ENCODE measurements at places on chromosomes 6 and 20.

DNA sequence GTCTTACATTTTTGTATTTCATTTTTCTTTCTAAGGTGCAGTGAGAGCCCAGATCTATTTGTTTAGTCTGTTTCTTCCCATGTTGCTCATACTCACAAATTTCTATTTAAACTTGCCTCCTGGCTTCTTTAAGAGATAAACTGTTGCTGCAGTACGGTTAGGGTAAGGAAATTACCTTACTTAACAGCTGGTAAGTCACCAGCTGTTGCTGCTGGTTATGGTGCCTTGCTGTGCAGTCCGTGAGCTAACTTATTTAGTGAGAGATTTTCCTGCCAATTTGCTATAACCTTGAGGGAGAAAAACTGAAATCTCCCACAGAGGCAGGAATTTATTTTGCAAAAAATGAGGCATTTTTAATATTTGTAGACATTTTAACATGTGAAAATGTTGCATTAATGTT is 261.0 kb downstream of the UST start:
- DNase-seq: no peak

DNA sequence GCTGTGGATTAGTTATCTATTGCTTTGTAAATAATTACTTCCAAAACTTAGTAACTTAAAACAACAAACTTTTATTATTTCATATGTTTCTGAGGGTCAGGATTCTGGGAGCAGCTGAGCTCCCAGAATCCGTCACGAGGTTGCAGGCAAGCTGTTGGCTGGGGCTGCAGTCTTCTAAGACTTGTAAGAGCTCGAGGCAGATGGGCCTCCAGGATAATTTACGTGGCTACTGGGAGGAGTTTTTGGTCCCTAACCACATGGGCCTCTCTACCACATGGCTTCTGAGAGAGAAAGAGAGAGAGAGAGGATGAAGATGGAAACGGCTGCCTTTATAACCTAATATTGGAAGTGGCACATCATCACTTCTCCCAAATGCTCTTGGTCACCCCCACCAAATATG is 64.9 kb upstream of the SULF2 start:
- no peak for DNase-seq

DNA sequence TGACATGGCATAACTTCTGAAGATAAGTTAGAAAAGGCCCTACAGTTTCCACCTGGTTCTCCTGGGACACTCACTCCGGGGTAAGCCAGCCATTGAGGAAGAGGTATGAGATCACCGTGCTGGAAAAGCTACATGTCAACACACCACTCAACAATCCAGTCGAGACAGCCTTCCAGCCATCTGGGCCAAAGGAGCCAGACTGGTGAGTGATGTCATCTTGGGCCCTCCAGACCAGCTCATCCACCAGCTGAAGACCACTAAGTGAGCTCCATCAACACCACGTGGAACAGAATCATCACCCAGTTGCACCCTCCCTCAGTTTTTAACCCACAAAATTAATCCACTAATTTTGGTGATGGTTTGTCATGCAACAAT is 32.3 kb upstream of the RSPO4 start:
- DNase-seq: no peak

GRCh38 chr6:18161431-18161830 is 6.2 kb downstream of the KDM1B start:
- no peak for DNase-seq

DNA sequence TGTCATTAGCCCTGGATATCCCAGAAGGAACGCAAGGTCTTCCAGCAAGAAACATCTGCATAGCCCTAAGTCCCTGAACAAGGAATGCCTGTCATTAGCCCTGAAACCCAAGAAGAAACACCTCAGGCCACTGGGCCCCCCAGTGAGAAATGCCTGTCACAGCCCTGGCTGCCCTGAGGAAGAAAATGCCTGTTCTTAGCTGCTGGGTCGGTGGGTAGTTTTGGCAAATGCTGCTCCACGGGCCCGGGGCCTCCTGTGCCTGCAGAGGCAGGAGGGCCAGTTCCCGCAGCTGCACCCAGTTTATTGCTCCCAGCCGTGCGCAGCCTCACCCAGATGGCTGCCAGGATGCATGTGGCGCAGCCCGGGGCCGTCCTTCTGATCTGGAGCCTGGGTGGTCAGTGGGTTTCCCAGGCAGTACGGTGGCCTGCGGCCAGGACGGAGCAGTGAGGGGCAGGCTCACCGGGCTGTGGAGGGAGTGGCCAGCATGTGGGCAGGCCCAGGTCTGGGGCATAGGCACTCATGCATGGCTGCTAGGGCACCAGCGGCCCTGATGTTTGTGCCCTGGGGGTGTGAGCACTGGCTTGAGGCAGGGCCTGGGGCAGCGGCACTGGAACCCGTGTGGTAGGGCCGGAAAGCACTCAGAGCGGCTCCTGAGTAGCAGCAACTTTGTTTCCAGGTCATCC is 219.0 kb downstream of the ERMARD start:
- DNase-seq: no peak

- DNase-seq: no peak
Observed at GRCh38 chr6:37052027-37052628, 46.7 kb downstream of the FGD2 start.

GRCh38 chr6:88704980-88705379 is 258.4 kb downstream of the RNGTT start:
- DNase-seq: no peak

DNA sequence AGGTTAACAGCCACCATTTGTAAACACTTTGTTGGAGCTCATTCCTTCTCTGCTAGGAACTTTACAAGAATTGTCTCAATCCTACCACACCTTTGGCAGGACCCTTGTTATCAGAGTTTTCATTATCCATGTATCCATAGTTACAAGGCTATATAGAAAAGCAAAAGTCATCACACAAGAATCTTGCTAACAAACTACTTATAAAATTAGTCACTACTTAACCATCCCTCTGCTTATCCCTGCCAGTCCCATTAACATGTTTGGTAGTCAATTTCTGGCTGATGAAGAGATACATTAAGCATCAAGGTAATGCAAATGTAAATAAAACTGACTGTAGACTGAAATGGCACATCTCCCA is 10.4 kb downstream of the ZSWIM3 start:
- no peak for DNase-seq

GRCh38 chr6:157937916-157938315 is 43.7 kb upstream of the SYNJ2 start:
- no peak for DNase-seq

DNA sequence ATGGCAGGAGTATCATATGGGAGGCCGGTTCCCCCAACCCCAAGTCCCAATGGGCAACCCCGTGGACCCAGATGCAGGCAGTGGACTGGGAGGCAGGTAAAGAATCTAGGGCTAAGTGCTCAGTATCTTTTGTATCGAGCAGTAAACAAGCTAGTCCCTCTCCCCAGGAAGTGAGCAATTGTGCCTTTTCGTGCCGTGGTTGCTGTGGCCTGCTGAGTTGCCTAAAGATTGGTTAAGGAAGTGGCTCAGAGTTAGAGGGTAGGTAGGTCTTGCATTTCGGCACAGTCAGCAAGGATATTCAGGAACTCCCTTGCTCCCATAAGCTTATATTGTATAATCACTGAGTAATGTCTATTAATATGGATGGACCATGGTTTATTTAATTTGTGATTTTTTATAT is 1.3 kb upstream of the DNAH8 start:
- no peak for DNase-seq

GRCh38 chr20:952196-952795 is 36.2 kb upstream of the ANGPT4 start:
- no peak for DNase-seq

DNA sequence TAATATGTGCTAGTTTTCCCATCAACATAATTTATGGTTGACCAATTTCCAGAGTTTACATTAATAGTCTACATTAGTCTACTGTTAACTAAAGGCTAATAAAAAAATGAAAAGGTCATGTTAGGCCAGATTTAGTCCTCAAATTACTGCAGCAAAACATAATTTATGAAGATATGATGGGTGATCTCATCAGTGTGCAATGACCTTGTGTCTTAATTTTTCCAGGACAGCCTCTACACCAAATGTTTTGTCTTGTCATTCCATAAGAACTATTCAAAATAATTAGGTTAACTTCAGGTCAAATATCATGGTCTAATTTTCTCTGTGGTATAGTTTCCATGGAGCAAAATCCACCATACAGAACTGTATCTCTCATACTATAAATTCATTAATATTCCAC is 234.2 kb downstream of the COL12A1 start:
- no peak for DNase-seq

DNA sequence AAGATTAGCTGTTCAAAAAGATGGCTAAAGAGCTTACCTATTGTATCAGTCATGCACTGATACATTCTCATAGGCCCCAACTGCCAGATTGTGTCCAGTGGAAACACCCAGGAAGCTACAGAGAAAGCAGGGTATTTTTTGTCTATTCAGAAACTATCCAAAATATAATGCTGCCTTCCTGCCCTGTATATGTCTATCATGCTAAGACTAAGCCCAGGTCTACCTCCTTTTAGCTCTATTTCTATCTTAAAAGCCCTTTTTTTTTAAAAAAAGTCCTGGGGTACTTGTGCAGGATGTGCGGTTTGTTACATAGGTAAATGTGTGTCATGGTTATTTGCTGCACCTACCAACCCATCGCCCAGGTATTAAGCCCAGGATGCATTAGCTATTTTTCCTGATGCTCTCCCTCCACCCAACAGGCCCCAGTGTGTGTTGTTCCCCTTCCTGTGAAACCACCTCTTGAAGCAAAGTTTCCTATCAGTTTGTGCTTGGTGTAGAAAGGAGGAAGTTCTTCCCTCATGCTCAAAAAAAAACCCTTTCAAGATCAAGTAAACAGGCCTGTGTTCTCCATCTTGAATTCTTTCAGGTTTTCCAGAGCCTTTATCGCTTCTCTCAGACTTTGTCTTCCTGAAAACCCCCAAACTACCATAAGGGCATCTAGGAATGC is 514 bp downstream of the DEFB129 start:
- no peak for DNase-seq

- no peak for DNase-seq
Observed at GRCh38 chr6:36376742-36377141, 10.7 kb downstream of the ETV7 start.

DNA sequence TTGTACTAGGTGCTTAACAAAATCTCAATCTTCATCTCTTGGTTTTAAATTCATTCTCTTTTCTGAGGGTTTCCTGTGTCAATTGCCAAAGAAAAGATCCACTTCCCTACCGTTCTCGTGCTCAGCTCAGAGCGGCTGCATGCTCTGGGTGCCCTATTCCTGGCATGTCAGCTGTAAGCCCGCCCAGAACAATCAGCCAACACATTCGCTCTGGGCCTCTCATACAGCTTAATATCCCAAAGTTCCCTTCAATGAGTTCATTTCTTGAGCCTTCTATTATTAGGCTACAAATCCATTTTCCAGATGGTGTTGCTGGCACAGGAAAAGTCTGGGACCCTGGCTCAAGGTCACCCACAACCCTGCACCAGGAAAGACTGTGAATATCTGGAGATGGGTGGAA is 24.3 kb upstream of the LRFN2 start:
- no peak for DNase-seq

Measured in non-pigmented ciliary epithelial cell (primary cell).